Fibroblast of lung (primary cell): ENCODE measurements at places on chromosomes 4 and X. TPM values are rescaled to one million over a fixed set of nuclear protein-coding genes. Genes with fewer than 3 reads are reported as not detected.

The CDS1 gene
- total RNA-seq = 0.26 and 0.33 TPM in 2 replicates

The FRMD7 gene
- under 0.01 and 0.26 TPM in 2 replicates for total RNA-seq

- no peak for DNase-seq
These were observed 173.7 kb downstream of the VSIG4 start for GRCh38 chrX:65866146-65866545.

DNA sequence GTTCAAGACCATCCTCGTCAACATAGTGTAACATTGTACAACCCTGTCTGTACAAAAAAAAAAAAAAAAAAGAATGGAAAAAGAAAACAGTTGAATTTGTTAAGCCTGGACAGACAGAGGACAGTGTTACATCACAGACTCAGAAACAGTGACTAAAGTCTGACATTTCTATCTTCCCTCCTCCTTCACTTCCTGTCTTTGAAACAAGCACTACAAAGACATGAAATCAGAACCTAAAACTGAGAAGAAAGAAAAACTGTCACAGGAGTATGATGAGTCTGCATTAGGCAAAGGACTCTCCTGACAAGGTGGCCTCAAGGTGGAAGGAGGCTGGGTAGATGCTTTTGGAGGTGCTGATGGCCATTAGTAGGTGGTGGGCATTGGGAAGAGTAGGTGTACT is 126.7 kb downstream of the RBM47 start:
- DNase-seq = no peak

DNA sequence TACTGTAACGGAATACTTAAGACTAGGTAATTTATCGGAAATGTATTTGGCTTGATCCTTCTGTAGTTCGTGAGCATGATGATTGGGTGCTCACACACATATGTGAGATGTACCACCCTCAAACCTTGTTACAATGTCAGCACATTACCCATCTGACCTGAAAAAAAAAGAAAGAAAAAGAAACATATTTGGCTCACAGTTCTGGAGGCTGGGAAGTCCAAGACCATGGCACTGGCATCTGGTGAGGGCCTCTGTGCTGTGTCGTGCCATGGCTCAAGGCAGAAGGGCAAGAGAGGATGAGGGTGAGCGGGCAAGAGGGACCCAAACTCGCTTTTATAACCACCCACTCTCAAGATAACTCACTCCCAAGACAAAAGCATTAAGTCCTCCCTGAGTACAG is 7.0 kb upstream of the CLDN24 start:
- no peak for DNase-seq

DNA sequence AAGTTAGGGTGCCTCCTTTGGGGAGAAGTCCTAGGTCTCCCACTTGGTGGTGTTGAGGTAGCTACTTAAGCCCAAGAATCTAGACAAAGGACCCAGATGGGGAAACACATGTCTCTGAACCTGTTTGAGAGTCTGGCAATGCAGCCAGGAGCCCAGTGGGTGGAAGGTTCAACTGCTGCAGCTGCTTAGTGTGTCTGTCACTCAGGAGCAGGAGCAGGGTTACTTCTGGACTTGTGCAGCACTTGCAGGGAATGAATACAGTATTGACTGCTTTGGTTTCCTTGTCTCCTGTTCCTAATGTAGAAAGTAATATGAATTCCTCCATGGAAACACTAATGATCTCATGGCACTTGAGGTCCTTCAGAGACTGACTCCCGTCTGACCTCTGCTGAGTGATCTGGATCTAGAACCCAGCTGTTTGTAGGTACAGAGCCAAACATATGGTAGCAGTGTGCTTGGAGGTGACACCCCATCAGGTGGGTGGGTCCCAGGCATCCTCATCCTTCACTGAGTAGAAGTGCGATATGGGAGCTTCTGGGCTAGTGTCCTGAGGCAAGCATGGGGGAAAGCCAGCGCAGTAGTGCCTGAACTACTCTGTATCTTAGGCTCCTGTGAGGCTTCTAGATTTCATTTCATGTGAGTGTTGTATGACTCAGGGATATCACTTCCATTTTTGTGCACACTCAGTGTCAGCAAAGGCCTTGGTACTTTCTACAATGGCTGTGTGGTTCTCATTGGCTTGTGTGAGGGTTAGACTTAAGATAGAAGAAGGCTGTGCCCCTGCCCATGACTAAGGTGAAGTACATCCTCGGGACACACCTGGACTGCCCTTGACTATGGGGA is 85.0 kb upstream of the WDR1 start:
- DNase-seq = no peak

The ARSH gene
- total RNA-seq = not detected in 2 replicates

DNA sequence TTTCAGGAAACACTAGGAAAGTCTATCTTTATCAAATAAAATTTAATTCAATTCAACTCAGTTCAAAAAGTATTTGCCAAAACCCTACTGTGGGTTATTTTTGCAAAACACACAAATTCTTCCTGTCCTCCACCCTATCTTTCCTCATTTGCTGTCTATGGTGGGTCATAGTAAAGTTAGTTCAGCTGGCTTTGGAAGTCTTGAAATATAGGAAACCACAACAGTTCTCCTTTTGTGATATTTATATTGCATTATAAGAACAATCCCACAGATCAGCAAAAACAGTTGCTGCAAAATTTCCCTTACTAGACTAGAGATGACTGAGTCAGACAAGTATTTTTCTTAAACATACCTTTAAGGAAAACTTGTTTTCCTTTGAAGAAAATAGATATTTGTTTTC is 22.2 kb downstream of the CYBB start:
- DNase-seq = no peak

The MAGIX gene
- 1.0 and 1.7 TPM in 2 replicates for total RNA-seq

- no peak for DNase-seq
These were observed 86.3 kb upstream of the CITED1 start for GRCh38 chrX:72392042-72392441.

The HERC3 gene
- total RNA-seq = 12.1 and 27.6 TPM in 2 replicates

DNA sequence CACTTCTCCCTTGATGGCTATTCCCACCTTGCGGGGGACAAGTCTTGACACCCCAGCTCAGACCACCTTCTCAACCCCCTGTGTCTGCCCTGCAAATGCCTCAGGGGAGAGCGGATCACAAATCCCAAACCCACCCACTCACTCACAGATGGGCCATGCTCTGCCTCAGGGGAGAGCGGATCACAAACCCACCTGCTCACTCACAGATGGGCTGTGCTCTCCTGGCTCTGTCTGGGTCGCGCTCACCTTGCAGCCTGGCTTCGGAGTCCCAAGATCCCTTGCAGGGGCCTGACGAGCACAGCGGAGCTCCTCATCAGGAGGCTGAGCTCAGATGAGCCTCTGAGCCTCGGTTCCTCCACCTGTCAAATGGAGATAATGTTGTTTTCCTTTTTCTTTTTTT is 38.6 kb downstream of the HTRA3 start:
- DNase-seq = no peak

GRCh38 chr4:108029016-108029720 is 39.5 kb downstream of the HADH start:
- no peak for DNase-seq

DNA sequence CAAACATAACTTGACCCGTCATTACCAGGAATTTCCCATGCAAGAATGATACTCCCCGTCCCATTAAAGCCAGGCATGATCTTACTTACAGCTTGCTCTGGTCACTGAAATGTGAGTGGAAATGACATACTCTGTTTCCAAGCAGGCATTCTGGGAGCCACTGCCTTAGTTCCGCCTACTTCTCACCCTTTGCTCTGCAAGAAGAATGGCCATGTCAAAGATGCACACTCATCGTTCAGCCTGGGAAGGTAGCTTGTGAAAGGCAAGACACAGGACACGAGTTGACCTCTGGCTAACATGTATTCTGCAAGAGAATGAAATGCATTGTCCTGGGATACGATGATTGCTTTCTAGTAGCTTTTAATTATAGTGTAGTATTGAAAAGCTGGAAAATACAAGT is 1144.4 kb downstream of the NLGN4X start:
- DNase-seq = no peak

The FDCSP gene
- not detected in 2 replicates for total RNA-seq

- no peak for DNase-seq
These were observed 41.8 kb downstream of the PJA1 start for GRCh38 chrX:69123481-69123880.
